ENCODE measurements at places on chromosomes 7 and 10.

GRCh38 chr7:134515569-134516468 is 11.5 kb upstream of the AKR1B10 start:
- DNase-seq: no peak

DNA sequence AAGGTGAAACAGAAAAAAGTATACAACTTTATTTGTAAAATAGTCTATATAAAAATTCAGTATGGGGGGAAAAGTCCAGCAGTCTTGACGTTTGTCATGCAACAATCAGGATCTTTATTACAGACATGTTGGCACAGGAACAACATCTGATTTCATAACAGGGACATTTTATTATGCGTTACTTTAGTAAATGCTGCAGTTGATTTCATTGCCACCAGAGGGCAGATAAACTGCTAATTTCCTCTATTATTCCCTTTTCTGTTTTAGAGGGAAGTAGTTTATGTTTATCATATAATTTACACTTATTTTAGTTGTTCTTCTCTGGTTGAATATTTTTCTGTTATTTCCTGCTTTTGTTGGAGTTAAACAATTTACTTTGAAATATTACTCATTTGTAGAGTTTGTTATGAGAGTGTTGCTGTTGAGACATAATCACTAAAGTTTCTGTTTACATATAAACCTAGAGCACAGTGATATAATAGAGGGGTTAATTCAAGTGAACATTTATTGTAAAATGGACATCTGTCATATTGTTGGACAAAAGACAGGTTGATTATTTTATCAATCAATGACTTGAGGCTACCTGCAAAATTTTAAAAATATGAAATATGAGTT is 3.3 kb downstream of the PLXDC2 start:
- DNase-seq: peak; percentile 13

- no peak for DNase-seq
Observed at GRCh38 chr7:122887198-122887597, 938 bp upstream of the CADPS2 start.

- DNase-seq: no peak
Observed at GRCh38 chr7:6175645-6176044, 96.8 kb downstream of the CYTH3 start.

GRCh38 chr10:15856328-15857015 is 3.8 kb downstream of the MINDY3 start:
- DNase-seq: peak; percentile 74

DNA sequence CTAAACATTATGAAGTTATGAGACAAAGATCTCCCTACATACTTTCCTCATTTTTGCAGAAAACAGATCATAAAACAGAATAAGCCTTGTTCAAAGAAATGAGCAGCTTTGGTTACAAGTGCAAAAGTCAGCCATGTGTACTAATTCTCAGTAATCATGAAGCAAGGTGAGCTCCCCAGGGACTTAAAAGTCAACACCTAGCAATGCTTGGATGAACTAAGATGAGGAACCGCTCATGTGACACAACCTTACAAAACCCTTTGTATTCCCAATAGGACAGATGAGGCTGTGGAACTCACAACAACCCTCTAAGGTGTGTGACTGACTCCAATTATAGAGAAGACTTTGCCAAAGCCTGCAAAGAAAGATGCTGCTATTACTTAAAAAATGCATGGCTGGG is 154.5 kb downstream of the SLC25A13 start:
- no peak for DNase-seq

GRCh38 chr7:45389073-45389872 is 184.9 kb upstream of the ADCY1 start:
- DNase-seq: no peak

DNA sequence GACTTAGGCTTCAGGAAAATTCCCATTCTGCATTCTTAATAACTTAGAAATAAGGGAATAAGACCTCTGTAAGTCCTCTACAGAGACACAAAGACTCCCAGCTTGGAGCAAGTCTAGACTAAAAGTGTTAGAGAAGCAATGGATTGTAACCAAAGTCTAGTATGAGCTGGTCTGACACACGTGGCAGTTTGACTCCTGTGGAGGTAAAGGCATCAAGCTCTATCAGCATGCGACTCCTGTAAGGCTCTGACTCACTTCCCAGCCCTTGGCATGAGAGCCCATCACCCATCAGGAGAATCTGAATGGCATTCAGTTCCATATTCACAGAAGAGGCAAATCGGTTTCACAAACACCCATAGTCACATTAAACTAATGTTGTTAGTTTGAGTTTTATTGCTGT is 4.4 kb upstream of the VSTM4 start:
- no peak for DNase-seq

- no peak for DNase-seq
Observed at GRCh38 chr7:123901101-123901500, 23.9 kb upstream of the SPAM1 start.

DNA sequence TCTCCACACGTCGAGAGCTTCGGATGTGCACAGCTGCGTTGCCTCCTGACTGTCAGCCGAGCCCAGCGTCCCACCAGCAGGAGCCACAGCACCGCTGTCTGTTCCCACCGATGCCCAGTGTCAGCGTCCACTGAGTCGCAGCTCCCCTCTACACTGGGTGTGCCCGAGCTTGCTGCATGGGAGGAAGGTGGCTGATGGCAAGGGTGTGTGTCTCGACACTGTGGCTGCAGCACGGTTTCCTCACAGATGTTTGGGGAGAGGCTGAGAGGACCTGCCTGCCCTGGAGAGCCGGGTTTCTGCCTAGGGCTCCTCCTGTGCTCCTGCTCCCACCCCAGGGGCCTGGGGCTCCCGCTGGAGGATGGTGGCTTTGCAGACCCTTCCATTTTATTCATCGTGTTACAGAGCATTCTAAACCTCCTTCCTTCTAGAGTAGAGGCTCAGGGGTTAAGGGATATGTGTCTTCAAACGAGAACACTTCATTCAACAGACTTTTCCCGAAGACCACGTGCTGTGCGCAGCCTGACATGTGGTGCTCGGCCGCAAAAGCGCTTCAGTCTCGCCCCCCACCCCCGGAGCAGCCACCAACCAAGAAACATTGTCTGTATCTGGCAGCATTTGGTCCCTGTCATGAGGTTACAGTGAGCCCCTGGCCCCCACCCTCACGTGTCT is 384.8 kb downstream of the DNAJB6 start:
- DNase-seq: no peak

GRCh38 chr10:47412869-47413268 is 28.8 kb upstream of the ZNF488 start:
- no peak for DNase-seq

DNA sequence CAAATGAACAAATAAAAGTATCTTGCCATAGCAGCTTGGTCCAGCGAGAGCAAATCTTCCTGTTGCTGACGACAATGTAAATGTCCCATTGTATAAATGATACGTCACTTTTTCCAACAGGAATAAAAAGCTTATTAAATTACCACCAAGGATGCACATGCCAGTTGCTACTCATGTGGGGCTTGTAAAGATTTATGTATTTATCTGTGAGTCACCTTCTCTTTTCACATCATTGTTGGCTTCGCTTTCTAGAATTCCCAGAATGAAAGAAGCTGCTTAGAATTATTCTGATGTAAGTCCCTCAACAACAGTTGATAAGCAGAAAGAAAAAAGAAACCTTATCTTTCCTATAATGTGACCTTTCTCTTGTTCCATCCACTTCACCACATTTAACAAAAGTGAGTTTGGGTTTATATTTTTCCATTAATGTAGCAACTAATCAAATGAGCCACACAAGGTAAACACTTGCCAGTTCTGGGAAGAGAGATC is 22.4 kb downstream of the DNAJC12 start:
- DNase-seq: no peak

GRCh38 chr7:151115836-151116418 is 29.7 kb downstream of the AGAP3 start:
- no peak for DNase-seq

GRCh38 chr10:34670081-34670480 is 145.0 kb downstream of the PARD3 start:
- DNase-seq: no peak

DNA sequence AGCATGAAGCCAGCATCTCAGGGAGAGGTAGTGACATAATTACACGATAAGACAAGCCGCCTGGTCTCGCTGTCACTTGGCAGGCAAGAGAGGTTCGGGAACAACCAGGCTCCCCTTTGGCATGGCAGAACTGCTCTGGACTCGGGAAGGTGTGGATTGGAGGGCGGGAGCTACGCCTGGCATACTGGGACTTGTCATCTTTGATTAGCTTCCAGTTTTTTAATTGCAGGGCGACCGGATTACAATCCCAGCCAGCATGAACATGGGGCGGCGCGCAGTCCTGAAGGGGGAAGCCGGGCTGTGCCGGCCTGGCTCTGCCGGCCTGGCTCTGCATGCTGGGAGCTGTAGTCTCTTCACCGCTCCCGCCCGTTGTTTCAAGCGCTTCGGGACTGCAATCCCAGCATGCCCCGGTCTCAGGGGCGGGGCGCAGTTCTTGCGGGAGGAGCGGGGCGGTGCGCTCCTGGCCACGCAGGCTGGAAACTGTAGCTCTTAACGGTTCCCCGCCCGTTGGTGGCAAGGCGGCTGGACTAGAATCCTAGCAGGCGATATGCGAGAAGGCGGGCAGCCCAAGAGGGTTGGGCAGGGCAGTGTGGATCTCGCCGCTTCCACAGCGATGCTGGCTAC is 45.5 kb upstream of the ZNF716 start:
- DNase-seq: no peak

GRCh38 chr7:25926891-25927625 is 224.9 kb upstream of the NFE2L3 start:
- DNase-seq: no peak

- no peak for DNase-seq
Observed at GRCh38 chr7:151936207-151936606, 20.0 kb upstream of the GALNTL5 start.
